Endothelial cell of umbilical vein (primary cell): ENCODE measurements at places on chromosomes 4 and X. TPM values are rescaled to one million over a fixed set of nuclear protein-coding genes. Genes with fewer than 3 reads are reported as not detected.

DNA sequence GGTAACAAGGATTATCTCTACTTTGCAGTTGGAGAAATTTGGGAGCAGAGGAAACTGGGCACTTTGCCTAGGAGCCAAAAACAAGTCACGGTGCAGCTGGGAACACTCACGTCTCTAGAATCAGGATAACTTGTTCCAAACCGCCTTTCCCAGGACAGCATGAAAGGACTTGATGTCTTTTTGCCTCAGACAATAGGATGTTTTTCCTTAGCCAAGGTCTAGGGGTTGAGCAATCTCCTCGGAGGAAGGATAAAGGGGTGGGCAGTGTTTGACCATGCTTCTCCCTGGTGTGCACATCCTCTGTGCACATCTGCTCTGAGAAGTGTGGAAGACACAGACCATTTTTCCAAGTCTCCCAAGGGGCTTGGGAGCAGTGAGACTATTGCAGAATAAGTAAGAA, 1.7 kb upstream of the SPARCL1 start:
- H3K4me1 ChIP-seq, result no peaks in the 10 kb centered on the region
- H3K27me3 ChIP-seq, result no peaks in the 10 kb centered on the region
- no peaks in the 10 kb centered on the region for H3K36me3 ChIP-seq
- no peak overlapping the region for H3K27ac ChIP-seq

DNA sequence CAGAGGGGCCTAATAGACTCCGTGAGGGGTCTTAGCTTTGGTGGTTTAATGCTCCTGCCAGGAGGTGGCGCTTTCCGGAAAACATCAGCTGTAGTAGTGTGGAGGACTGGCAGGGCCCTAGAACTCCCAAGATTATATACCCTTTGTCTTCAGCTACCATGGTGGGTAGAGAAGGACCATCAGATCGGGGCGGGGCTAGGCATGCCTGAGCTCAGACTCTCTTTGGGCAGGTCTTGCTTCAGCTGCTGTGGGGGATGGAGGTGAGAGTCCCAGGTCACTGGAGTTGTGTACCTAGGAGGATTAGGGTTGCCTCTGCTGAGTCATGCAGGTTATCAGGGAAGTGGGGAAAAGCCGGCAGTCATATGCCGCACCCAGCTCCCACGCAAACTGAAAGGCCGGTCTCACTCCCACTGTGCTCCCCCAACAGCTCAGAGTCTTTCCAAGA, 63.0 kb upstream of the AGA start:
- no peaks in the 10 kb centered on the region for H3K36me3 ChIP-seq
- no peak for DNase-seq
- no peak overlapping the region for H3K4me3 ChIP-seq
- H3K27ac ChIP-seq, result no peak overlapping the region
- H3K27me3 ChIP-seq, result no peaks in the 10 kb centered on the region

DNA sequence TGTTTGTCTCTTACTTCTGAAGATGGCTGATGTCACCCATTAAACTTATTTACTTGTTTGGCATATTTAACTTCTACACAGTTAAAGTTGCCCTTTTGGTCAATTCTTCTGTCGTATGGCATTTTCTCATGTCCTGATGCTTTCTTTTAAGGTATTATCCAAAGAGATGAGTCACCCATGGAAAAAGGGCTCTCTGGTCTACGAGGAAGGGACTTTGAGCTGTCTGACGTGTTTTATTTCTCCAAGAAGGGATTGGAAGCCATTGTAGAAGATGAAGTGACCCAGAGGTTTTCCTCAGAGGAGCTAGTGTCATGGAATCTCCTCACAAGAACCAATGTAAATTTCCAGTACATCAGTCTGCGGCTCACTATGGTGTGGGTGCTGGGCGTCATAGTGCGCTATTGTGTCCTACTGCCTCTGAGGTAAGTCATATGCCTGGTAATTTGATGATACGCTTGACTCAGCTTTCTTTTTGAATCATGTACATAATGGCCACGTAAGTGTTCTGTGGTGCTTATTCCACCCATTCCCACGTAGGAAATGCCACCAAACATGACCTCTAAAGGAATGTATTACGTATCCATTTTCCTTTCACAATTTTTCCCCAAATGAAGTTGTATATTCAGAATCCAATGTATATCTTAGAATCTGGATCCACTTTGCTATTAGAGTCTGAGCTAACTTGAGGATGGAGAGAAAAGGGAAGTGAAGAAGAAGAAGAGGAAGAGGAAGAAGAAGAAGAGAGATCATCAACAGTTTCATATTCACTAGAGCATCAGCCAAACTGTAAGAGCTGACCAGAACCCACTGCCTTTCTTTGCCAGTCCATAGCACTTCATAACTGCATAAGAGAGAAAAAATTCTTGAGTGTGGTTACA, 45.7 kb downstream of the GPAT3 start:
- no peak overlapping the region for H3K4me3 ChIP-seq
- H3K27ac ChIP-seq, result no peak overlapping the region
- no peaks in the 10 kb centered on the region for H3K4me1 ChIP-seq
- no peaks in the 10 kb centered on the region for H3K36me3 ChIP-seq
- DNase-seq, result no peak
- H3K27me3 ChIP-seq, result no peaks in the 10 kb centered on the region

DNA sequence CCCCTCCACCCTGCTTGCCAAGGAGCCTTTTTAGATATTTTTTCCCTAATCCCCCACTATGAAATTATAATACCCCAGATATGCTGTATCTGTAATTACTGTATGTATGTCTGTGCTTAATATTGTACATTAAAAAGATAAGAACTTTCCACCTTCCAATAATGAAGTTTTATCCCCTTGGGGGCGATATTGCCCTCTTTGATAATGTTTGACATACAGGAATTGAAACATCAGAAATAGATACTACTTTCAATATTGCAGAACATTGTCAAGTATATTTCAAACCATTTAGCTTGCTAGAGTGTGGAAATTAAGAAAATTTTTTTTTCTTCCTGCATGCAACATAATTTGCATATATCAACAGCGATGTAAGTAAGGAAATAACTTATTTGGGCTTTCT, 58.9 kb downstream of the NAF1 start:
- no peaks in the 10 kb centered on the region for H3K27me3 ChIP-seq
- H3K36me3 ChIP-seq, result no peaks in the 10 kb centered on the region
- DNase-seq, result peak; percentile 63
- H3K4me1 ChIP-seq, result no peaks in the 10 kb centered on the region
- H3K4me3 ChIP-seq, result no peak overlapping the region

Gene CXCL3
- 1.1 TPM in 2 replicates for polyA plus RNA-seq

GRCh38 chr4:43816116-43816515, 632.5 kb downstream of the KCTD8 start:
- H3K4me3 ChIP-seq, result no peak overlapping the region
- H3K36me3 ChIP-seq, result no peaks in the 10 kb centered on the region
- no peaks in the 10 kb centered on the region for H3K27me3 ChIP-seq
- H3K4me1 ChIP-seq, result no peaks in the 10 kb centered on the region

GRCh38 chrX:134407065-134407376, 52.9 kb upstream of the HPRT1 start:
- H3K27ac ChIP-seq, result no peak overlapping the region
- DNase-seq, result no peak
- no peaks in the 10 kb centered on the region for H3K36me3 ChIP-seq

Gene DHRSX
- 37.7 and 46.3 TPM in 2 replicates for polyA plus RNA-seq
